ENCODE measurements at places on chromosomes 16 and 17.
A peak's percentile ranks its signal among the peaks of the same experiment; 100 is the strongest.

DNA sequence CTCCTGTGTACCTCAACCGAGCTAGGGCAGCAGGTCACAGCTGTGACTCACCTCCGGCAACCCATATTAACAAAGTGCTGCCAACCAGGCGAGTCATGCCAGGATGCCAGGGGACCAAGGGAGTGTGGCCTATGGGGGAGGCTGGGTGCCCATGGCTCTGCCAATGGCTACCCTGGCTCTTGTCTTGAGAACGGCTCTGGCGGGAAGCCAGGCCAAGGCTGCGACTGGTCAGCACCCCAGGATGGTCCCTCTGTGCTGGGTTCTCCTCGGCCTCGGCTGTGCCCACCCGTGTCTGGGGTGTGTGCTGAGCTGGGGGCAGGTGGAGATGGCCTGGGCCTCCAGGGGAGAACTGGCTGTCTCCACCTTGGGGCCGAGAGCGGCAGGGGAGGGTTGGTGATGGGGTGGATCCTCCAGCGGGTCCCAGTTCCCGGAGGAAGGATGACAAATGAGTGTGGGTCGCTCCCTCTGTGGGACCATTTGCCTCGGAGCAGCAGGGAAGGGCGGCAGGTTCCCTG, 75.8 kb downstream of the MRC2 start:
- no peak for DNase-seq

- no peak for DNase-seq
These were observed 25.9 kb upstream of the LITAF start for GRCh38 chr16:11612665-11613025.

GRCh38 chr17:62892870-62893338, 73.1 kb upstream of the TANC2 start:
- peak; percentile 36 for DNase-seq

GRCh38 chr17:16417896-16418684, 2.7 kb downstream of the TRPV2 start:
- no peak for DNase-seq

- DNase-seq: no peak
These were observed 57.1 kb downstream of the SPECC1 start for GRCh38 chr17:20066253-20066652.
